ENCODE measurements at places on chromosomes 13 and 19. TPM values are rescaled to one million over a fixed set of nuclear protein-coding genes. Genes with fewer than 3 reads are reported as not detected.

- DNase-seq, result peak; percentile 56
These were observed 990 bp upstream of the ZMYM2 start for GRCh38 chr13:19957320-19958154.

Gene LRFN3
- 7.3 TPM for total RNA-seq

Gene RUBCNL
- 0.53 TPM for total RNA-seq

DNA sequence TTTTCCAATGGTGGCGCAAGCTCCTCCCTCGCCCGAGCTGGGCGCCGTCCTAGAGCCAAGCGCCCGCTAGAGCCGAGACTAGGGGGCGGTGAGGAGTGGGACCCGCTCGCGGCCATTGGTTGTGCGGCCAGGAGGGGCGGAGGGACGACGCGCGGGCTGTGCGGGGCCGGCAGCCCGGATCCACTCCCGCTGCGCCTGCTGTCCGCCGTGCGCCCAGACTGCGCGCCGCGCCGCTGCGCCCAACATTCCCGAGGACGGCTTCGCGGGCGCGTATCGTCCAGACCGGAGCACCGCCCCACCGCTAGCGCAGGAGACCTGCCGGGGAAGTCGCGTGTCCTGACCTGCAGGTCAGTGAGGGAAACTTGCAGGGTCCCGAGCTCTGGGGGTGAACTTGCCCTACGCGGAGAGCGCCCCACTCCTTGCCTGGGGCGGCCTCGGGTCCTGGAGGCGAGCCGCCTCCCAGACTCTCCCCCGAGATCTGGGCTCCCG lies at the start of gene SERTM1:
Gene SERTM1, plus strand, starts transcription at position 183 of the 489 bp plus-strand sequence. CDS start 21,059 bp downstream, outside the sequence.
- peak; percentile 49 for DNase-seq

Gene ZNF490
- total RNA-seq, result 6.2 TPM

- no peak for DNase-seq
These were observed 3.5 kb upstream of the CNOT3 start for GRCh38 chr19:54133957-54134590.

Gene KLK6
- total RNA-seq, result not detected

GRCh38 chr13:39641645-39642044 lies 13.8 kb upstream of the COG6 start:
- no peak for DNase-seq

DNA sequence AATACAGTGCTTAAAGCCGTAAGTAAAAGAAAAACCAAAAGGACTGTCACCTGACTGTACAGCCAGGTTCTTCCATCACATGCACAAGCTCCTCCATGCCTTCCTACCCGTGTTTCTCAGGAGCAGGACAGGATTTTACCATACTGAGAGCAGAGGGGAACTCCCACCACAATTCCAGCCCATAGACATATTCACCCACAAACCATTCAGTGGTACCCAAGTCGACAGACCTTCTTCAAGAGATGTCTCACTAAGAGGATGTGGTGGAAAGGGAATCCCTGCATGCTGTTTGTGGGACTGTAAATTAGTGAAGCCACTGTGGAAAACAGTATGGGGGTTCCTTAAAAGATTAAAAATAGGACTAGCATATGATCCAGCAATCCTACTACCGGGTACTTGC lies 66.9 kb upstream of the DOCK9 start:
- DNase-seq, result no peak

GRCh38 chr13:52892925-52893324 lies 44.5 kb upstream of the PCDH8 start:
- DNase-seq, result no peak

Gene LMTK3
- total RNA-seq, result 0.87 TPM

Gene HTR2A
- total RNA-seq, result not detected

GRCh38 chr19:7787141-7787540 lies 24.1 kb downstream of the CLEC4M start:
- DNase-seq, result peak; percentile 29

DNA sequence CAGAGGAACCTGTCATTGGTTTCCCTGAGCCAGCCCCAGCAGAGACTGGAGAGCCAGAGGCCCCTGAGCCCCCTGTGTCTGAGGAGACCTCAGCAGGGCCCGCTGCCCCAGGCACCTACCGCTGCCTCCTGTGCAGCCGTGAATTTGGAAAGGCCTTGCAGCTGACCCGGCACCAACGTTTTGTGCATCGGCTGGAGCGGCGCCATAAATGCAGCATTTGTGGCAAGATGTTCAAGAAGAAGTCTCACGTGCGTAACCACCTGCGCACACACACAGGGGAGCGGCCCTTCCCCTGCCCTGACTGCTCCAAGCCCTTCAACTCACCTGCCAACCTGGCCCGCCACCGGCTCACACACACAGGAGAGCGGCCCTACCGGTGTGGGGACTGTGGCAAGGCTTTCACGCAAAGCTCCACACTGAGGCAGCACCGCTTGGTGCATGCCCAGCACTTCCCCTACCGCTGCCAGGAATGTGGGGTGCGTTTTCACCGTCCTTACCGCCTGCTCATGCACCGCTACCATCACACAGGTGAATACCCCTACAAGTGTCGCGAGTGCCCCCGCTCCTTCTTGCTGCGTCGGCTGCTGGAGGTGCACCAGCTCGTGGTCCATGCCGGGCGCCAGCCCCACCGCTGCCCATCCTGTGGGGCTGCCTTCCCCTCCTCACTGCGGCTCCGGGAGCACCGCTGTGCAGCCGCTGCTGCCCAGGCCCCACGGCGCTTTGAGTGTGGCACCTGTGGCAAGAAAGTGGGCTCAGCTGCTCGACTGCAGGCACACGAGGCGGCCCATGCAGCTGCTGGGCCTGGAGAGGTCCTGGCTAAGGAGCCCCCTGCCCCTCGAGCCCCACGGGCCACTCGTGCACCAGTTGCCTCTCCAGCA lies 4.2 kb downstream of the ZNF574 start:
- DNase-seq, result no peak

Gene CLEC11A
- total RNA-seq, result 5.0 TPM

Gene C13orf42
- total RNA-seq, result not detected

DNA sequence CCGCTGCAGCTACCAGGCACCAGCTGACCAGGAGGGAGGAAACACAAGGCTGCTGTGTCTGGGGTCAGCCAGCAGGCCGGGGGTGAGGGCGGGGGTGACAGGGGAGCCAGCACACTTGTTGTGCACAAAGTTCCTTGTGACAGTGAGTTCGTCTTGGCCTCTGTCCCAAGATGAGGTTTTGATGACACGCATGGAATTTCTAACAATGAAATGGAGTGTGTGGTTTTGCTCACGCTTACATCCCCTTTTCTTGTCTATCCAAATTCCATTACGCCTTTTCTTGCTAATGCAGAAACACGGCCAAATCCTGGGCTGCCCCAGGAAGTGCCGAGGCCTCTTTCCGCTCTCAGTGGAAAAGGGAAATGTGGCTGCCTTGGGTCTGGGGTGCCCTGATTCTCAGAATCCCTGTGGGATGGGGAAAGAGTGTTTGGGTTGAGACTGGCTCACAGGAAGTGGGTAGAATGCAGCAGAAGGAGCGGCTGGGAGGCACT lies 73.8 kb downstream of the GADD45B start:
- DNase-seq, result peak; percentile 73

GRCh38 chr19:16259385-16260159 lies 61.9 kb downstream of the AP1M1 start:
- no peak for DNase-seq

DNA sequence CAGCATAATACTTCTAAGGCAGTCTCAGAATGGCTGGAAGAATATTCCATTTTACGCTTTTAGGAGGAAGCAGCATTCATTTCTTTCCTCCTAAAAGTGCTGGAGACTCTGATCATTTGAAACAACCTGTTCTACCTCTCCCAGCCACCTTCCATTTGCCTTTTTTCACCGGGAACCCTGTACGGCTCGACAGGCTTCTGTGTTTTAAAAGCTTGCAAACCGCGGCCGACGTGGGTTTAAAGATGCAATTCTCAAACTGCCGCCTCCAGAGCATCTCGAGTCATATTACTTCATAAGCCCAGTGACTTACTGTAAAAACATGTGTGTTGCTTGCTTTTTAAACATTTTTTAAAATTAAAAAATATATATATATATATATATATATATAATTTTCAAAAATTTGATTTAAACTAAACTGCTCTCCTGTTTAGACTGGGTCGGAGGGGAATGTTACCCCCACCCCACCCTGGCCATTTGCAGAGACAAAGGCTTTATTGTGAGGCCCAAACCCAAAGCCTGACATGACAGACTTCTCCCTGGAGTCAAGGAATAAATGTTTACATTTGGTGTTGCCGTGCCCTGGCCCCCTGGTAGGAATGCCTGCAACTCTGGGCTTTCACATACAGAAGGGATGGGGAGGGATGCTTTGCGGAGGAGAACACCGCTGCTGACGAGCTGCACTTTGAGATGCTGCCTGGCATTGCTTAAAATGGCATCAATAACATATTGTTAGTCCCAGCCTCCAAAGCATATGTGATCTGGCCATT lies 30.4 kb downstream of the ZNF536 start:
- DNase-seq, result no peak

DNA sequence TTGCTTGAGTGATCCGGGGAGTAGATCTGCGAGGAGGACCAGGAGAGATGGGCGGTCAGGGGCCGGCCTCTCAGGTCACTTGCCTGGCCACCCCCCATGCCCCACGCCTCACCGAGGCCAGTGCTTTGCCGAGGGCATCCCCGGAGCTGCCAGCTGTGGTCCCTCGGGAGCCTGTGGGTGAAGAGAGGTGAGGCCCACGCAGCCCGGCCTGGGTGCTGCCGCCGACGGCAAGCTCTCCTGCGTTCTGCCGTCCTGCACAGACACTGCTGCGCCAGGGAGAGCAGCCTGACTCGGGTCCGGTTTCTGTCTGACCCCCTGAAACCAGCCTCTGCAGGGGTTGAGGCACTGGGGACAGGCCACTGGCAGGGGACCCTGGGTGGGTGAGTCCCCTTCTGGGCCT lies 15.8 kb upstream of the UQCR11 start:
- DNase-seq, result no peak

Measured in heart right ventricle (tissue), 16 donors.